Osteocyte (in vitro differentiated cells): ENCODE measurements at places on chromosomes 12 and 14.

DNA sequence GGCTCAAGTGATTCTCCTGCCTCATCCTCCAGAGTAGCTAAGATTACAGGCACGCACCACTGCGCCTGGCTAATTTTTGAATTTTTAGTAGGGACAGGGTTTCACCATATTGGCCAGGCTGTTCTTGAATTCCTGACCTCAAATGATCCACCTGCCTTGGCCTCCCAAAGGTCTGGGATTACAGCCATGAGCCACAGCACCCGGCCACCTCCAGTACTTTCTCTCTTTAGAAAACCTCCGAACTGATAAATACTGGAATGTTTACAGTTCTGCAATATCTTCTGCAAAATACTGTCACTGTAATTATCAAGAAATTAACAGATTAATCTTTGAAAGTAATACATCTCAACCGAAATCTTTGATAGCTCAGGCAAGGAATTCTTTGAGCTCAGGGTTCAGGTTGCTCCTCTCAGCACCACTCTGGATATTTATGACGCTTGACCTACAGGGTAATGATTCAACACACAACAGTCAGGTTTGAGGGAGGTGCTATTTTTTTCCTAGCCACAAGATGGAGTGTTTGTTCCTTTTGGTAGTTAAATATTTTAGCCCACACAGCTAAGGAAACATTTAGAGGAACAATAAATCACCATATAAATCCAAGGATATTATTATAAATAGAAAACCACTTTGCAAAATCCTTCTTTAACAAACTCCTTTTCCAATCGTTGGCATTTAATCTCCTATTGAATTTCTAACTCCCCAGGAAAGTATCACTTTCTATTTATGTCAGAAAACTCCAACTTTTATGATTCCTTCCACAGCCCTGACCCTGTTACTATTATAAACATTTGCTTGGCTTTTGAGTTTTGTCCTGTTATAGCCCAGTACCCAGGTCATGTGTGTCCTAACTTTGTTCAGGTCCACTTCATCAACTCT lies 48.6 kb upstream of the GTF2A1 start:
- DNase-seq, result no peak

DNA sequence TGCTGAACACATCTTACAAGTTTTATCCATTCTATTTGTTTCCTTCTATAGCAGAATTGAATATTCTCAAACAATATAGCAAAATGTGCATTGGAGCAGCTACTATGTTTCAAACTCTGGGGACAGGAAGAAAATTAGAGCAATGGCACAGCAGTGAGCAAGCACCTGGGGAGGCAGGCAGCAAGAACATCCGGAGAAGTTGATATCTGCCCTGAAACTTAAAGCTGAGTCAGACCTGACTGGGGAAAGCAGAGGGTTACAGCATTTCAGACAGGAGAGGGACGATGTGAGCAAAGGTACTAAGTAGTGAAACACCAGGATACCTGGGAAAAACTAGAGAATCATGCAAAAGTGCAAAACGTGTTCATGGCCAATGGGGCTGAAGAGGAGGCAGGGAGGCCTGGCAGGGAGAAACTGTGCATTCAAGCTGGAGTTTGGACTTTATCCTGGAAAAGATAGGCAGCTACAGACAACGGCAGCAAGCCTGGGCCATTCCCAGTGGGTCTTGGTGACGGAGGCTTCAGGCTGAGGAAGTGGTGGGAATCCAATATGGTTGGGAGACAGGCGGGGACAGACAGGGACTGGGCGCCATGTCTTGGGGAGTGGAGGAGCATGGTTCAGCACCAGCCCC lies 118.0 kb upstream of the CDKN3 start:
- no peak for DNase-seq

GRCh38 chr14:105119408-105120025 lies 49.1 kb downstream of the JAG2 start:
- DNase-seq, result peak; percentile 69

DNA sequence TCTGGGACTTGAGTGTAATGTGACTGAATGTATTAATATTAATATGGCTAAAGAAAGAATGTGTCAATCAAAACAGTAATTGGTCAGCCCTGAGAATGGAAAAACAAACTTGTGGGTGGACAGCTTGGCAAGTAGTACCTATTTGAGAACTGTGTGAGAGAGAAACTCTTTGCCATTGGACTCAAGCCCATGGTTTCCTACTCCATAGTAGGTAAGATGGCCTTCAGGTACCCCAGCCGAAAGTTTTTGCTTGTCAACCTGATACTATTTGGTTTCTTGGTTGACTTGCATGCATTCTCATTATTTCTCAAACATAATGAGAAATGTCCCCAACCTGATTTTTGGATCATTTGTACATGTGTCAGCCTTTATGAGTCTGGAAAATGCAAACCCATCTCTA lies 391.1 kb downstream of the MDGA2 start:
- no peak for DNase-seq

DNA sequence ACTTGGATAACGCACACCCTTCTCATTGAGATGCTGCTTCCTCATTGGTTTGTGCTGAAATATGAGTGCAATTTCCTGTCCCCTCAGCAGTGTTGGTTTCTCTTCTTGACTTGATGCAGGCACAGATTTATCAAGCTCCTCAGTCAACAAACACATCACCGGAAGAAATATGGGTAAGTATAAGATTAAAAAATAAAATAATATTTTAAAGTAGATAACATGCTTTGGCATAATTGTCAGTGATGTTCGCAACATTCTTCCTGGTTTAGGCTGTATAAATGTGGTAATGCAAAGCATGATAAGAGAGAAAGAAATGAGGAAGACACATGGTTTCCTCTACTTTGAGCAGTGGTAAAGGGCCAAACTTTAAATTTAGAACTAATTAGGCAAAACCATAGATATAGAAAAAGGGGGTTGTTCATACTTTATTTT lies at the start of gene GPR65:
TSS of gene GPR65 (plus strand) at position 86 of the 432 bp plus-strand sequence. CDS start 5,713 bp downstream, outside the sequence.
- no peak for DNase-seq

DNA sequence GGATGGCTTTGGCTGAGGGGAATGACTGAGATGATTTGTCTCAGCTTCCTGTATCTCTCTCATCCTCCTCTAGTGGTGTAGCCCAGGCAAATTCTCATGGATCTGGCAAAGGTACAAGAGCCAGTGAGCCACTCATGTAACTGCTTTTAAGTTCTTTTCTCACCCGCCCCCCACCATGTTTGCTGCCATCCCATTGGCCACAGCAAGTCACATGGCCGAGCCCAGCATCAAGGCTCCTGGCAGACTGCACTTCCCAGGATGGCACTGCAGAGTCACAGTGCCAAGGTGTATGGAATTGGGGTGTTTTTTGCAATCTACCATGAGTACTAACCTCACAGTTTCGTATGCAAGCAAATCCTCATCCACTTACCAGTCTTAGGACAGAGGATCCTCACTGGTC lies 50.9 kb downstream of the CHST11 start:
- DNase-seq, result no peak

DNA sequence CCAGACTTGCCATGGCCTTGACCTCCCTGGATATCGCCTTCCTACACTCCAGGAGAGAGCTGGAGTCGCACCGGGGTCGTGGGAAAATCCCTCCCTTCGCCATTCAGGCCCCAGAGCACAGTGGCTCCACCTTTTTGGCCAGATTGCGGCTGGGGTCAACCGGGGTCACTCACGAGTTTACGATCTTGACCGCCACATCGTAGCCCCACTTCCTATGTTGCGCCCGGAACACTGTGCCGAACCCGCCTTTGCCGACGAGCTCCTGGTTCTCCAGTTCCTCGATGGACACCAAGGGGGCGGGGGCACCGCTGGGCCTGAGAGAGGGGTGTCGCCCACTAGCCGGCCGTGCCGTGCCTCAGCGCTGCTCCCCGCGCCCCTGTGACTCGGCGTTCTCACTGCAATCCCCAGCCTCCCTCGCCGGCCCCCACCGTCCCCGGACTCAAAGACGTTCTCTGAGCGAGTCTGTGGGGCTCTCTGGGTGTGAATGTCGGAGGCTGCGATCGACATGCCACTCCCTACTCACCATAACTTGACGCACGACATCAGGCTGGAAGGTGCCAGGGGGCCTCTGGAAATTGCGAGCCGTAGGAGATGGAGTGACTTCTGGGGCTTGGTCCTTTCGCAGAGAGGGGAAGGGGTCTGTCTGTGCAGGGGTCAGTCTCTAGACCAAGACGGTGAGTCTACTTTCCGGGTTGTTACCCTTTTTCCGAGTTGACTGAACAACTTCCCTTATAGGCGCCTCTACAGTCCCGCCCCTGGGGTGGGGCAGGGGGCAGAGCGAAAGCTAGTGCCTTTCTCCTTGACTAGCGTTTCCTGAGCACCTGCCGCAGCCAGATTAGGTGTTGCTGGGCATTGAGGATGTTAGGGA lies at the start of gene RIPK3:
TSS of gene RIPK3 (minus strand) at position 708 of the 868 bp plus-strand sequence. CDS start at position 543, 165 bp downstream.
- DNase-seq, result no peak

DNA sequence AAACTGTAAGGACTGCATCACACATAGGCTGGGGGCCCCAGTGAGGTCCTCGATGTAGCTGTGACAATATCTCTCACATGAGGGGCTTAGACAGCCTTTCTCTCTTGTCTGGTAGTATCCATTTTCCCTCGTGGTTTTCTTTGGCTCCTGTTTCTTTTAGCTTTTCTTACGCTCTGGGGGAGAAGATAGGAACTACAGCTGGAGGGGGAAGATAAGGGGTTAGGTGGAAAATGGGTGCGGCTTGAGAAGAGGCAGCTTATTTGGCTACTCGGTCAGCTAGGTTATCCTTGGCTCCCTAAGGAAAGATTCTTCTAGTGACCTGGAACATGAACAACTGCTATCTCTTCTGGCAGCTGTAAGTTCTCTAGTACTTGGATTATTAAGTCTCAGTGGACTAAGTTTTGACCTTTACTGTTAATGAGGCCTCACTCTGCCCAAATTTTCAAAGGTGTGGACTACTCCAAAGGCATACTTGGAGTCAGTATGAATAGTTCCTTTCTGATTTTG lies 28.7 kb upstream of the CPNE8 start:
- no peak for DNase-seq

- no peak for DNase-seq
Measured at GRCh38 chr14:104913435-104913834, 11.2 kb upstream of the PLD4 start.

DNA sequence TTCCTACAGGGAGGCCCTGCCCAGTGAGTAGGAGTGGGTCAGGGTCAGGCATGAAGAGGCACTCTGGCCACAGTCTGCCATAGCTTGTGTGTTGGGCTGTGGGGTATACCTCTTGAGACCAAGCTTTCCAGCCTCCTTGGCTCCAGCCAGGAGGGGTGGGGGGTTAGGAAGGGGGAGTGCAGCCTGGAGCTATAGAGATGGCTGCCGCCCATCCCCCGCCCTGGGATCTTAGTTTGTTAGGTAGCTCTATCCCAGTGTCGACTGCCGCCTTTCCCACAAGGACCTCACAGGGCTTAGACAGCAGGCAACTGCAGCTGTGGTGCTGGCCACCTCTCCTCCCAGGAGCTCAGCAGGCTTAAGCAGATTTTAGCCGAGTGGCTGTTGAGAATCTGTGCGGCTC lies 216.4 kb downstream of the PLCZ1 start:
- no peak for DNase-seq

DNA sequence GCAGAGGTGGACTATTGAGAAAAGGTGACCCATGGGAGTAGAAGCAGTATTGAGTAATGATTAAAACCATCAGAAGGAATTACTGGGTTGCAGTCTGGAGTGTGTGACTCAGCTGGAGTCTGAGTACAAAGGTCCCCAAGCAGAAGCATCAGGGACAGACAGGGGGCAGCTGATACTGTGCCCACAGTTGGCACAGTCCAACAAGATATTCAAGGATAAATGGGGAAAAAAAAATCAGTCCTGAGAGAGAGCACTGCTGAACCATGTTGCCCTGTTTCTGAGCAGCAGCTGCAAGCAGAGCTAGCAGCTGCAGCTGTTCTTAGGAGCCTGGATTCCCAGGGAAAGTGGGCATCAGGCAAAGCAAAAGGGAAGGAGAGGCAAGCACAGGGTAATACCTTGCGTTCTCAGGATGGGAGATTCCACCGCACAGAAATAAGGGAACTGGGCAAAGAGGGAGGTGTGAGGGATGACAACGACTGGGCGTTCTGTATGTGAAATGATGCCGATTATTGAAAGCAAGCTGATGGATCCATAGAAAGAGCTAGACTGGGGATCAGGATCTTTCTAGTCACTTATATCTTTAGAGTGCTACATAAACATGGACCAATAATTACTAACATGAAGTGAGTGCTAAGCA lies 17.7 kb downstream of the NEUROD4 start:
- no peak for DNase-seq

DNA sequence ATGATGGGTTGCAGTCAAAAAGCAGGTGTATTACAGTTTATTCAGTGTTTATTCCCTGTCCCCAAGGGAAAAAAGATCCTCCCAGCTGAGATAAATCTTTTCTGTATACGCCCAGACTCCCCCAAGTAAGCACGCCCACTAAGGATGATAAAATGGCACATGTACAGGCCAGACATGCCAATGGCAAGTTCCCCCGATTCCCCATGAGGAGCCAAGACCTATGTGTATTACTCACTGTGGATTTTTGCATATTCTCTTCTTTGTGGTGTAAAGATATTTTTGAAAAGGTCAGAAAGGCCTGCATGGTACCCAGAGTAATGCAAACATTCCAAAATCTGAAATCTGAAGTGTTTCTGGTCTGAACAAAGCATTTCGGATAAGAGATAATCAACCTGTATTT lies 22.2 kb downstream of the NR2C1 start:
- no peak for DNase-seq

DNA sequence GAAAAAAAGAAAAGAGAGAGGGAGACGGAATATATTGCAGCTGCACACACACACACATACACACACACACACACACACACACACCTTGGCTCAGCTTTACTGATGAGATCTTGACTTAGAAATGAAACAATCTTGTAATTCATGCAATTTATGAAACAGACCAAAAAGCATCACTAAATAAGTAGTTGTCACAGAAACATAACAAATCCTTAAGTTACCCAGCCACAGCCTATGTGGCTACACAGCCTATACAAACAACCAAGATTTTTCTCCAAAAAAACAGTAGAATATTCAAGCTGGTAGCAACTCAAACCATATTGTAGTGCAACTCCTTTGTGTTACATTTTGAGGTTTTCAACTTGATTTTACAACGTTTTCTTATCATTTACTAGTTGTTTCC lies 37.9 kb upstream of the GNG2 start:
- DNase-seq, result no peak

DNA sequence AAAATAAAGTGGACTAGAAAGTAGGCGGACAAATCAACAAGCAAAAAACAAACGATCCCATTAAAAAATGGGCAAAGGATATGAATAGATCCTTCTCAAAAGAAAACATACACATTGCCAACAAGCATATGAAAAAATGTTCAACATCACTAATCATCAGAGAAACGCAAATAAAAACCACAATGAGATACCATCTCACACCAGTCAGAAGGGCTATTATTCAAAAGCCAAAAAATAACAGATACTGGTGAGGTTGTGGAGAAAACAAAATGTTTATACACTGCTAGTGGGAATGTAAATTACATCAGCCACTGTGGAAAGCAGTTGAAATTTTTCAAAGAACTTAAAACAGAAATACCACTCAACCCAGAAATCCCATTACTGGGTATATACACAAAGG lies 70.3 kb downstream of the RPS6KA5 start:
- no peak for DNase-seq

GRCh38 chr14:93301821-93302447 lies 30.9 kb downstream of the BTBD7 start:
- DNase-seq, result no peak

- no peak for DNase-seq
Measured at GRCh38 chr12:110345176-110345661, 58.3 kb downstream of the ANAPC7 start.
